Metanephros (tissue), 2 donors: ENCODE measurements at places on chromosomes 7 and 10. TPM values are rescaled to one million over a fixed set of nuclear protein-coding genes. Genes with fewer than 3 reads are reported as not detected.

TWIST1 gene
- 11.3 TPM for total RNA-seq

SP8 gene
- not detected for total RNA-seq

FAM25A gene
- not detected for total RNA-seq

RBM17 gene
- total RNA-seq, result 59.4 TPM

FRMD4A gene
- 63.1 TPM for total RNA-seq

ITPRID1 gene
- not detected for total RNA-seq

GSAP gene
- total RNA-seq, result 13.8 TPM

DDX21 gene
- 29.7 TPM for total RNA-seq

ACBD7 gene
- 5.1 TPM for total RNA-seq

TRPV5 gene
- 1.1 TPM for total RNA-seq

ATP6V0A4 gene
- total RNA-seq, result 57.6 TPM

MMD2 gene
- not detected for total RNA-seq
